ENCODE measurements at places on chromosomes 13 and 19. TPM values are rescaled to one million over a fixed set of nuclear protein-coding genes. Genes with fewer than 3 reads are reported as not detected.

GPX4 gene
- total RNA-seq, result 327 TPM

GRCh38 chr19:55239004-55239403 lies 10.4 kb upstream of the TMEM86B start:
- no peak for DNase-seq

ZNF154 gene
- 4.8 TPM for total RNA-seq

MCOLN1 gene
- total RNA-seq, result 16.8 TPM

DNA sequence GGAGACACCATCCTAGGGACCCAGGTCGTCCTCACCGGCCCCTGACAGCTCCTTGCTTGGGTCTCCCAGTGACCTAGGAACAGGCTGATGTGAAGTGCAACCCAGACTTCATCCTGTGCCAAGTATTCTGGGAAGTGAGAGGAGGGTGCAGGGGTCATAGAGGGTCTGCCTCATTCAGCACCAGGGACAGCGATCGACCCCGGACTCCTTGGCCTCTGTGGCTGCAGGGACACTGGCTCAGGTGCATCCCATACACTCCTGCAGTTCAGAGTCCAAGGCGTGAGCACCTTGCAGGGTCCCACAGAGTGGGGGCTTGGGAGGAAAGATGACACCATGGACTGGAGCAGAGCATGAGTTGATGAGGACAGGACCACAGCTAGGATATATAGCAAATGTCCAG lies 10.0 kb upstream of the OR10H2 start:
- no peak for DNase-seq

- DNase-seq, result no peak
These were observed 126.9 kb downstream of the SIPA1L3 start for GRCh38 chr19:38033658-38034491.

DNA sequence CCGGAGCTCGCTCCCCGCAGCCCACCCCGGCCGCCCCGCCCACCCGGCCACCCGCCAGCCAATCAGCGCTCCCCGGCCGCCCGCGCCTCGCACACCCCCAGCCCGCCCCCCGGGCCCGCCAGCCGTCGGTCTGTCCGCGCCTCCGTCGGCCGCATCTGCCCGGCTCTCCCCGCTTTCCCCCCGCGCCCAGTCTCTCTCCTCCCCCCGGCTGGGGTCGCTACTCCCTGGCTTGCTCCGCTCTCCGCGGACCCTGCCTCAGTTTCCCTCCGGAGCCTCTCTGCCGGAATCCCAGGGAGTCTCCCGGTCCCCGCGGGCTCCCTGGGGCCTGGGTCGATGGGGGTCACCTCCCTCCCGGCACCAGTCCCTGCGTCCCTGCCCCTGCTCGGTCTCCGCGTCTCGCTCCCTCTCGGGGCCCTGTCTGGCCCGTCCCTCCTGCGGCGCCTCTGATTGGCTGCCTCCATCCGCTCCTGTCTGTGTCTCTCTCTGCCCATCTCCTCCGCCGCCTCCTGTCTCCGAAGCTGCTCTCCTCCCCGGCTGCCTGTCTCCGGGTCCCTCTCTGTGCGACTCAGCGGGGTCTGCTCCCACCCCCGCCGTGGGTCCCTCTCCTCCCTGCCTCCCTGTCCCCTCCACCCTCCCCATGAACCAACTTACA lies 484 bp downstream of the IL11 start:
- DNase-seq, result no peak

- no peak for DNase-seq
These were observed 5.9 kb downstream of the ANO8 start for GRCh38 chr19:17328517-17329365.

DNA sequence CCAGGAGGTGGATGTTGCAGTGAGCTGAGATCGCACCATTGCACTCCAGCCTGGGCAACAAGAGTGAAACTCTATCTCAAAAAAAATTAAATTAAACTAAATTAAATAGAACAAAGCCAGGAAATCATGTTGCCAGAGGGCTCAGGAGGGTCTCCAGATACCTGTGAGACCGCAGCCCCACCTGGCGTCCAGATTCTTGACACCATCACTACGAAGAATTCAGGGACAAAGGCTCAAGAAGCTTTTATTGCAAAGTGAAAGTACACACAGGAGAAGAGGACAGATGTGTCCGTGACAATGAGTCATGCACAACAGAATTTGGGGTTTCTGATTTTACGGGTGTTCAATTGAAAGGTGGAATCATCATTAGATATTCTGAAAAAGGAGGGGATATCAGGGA lies 76.6 kb downstream of the STOML3 start:
- no peak for DNase-seq

DNA sequence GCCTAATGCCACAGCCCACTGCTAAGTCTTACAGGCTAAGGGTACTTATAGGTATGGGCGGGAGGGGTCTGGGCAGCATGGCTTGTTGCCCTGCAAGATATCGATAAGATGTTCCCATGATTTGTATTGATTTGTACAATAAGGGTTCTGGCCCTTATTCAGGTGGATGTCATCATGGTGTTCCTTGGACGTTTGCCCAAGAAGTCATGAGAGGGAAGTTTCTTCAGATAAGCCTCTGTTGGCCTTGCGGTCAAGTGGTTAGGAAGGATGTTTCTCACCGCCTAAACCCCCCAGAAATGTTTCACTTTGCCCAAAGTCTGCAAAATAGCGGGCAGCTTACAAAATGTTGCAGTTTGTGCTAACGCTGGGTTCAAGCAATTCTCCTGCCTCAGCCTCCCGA lies 7.3 kb downstream of the PARP4 start:
- no peak for DNase-seq

Data from left ventricle myocardium inferior (tissue), 1 donor.